ENCODE measurements at places on chromosomes 6 and 20. TPM values are rescaled to one million over a fixed set of nuclear protein-coding genes. Genes with fewer than 3 reads are reported as not detected.

Gene CENPQ
- 5.4 TPM for total RNA-seq

Gene EMILIN3
- total RNA-seq: not detected

Gene MYLK4
- total RNA-seq: 0.94 TPM

Gene FUCA2
- total RNA-seq: 4.7 TPM

Gene BNIP5
- not detected for total RNA-seq

Gene FAM209A
- 7.5 TPM for total RNA-seq

Gene SIRPD
- total RNA-seq: 0.58 TPM

Gene SSR1
- 97.5 TPM for total RNA-seq

Gene OSER1
- total RNA-seq: 47.3 TPM

Gene IGF2R
- total RNA-seq: 69.7 TPM

Gene FAM217A
- total RNA-seq: not detected

Gene CBLN4
- not detected for total RNA-seq

Gene GPX5
- total RNA-seq: not detected

Gene HMGA1
- 80.3 TPM for total RNA-seq

Gene PEX7
- total RNA-seq: 5.8 TPM

Gene C20orf202
- total RNA-seq: 0.85 TPM

Gene GLP1R
- not detected for total RNA-seq

Gene TRIM40
- not detected for total RNA-seq

Gene TUBB1
- not detected for total RNA-seq

Gene UBE2V1
- total RNA-seq: 165 TPM

Gene TMEM170B
- total RNA-seq: 3.7 TPM

Gene RFX6
- total RNA-seq: not detected

Gene CYP21A2
- 1.8 TPM for total RNA-seq

Gene DSN1
- total RNA-seq: 12.6 TPM

Gene KCNQ2
- 0.49 TPM for total RNA-seq

Gene RIMS4
- total RNA-seq: not detected

Gene SIGLEC1
- total RNA-seq: 0.62 TPM

Gene SFTA2
- not detected for total RNA-seq

Gene MBOAT1
- total RNA-seq: 3.0 TPM

Gene PROCR
- 4.0 TPM for total RNA-seq

Gene PM20D2
- total RNA-seq: 12.7 TPM

Gene DCDC2
- total RNA-seq: not detected

Gene ARHGAP40
- not detected for total RNA-seq

Gene PRICKLE4
- total RNA-seq: not detected
